ENCODE measurements at places on chromosomes 12 and 14.

DNA sequence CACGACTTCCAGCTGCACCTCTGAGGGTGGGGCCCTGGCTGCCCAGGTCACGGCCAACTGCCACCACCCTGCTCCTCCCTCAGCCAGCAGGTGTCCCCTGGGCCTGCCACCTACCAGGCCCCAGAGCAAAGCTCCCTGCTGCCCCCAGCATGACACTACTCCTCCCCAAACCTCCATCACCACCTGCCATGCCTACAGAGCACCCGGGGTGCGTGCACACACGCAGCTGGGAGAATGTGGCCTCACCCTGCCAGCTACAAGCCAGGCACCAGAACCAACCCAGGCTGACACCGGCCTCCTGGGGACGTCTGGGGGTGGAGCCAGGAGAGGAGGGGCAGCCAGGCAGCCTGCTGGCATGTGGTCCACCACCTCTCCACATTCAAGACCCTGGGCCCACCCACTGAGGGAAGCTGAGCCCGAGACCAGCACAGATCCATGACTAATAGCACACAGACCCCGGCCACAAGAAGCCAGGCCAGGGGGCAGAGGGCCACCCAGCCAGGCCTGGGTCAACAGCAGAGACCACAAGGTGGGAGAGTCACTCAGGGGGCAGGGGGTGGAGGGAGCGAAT is 3.4 kb downstream of the JAG2 start:
- peak; percentile 46 for DNase-seq

DNA sequence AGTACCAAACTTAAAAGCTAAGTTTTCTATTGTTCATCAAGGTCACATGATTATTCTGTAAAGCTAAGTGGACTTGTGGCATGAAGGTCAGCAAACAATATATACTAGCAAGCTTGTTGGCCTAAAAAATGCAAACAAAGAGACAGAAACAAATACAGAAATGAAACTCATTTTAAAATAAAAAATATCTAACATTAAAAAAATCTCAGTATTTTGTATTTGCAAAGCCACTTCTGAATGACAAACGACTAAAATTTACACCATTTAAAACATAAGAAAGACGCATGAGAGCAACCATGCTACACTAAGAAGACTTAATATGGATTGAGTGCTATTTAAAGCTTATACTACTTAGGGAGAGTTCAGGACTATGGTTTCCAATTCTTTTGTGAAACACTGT is 72.8 kb upstream of the BBS10 start:
- DNase-seq = no peak

- DNase-seq = no peak
Observed at GRCh38 chr12:75509621-75510020, 1.8 kb downstream of the KRR1 start.

DNA sequence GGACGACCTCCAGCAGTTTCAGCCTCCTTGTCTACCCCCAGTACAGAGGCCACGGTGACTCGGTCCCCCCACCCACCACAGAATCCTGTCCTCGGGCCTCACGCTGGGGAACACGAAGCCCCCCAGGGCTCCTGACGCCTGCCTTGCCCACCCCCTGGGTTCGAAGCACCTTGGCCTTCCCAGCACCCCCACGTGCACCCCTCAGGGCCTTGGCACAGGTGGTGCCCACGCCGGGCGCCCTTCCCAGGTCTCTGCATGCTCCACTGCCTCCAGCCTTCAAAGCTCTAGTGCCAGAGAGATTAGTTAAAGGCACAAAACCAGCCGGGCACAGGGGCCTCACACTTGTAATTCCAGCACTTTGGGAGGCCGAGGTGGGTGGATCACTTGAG is 61.8 kb downstream of the NOC4L start:
- no peak for DNase-seq

GRCh38 chr12:44294649-44295048 is 458.8 kb downstream of the TMEM117 start:
- no peak for DNase-seq

- DNase-seq = no peak
Observed at GRCh38 chr14:100667656-100668055, 59.0 kb upstream of the DLK1 start.

DNA sequence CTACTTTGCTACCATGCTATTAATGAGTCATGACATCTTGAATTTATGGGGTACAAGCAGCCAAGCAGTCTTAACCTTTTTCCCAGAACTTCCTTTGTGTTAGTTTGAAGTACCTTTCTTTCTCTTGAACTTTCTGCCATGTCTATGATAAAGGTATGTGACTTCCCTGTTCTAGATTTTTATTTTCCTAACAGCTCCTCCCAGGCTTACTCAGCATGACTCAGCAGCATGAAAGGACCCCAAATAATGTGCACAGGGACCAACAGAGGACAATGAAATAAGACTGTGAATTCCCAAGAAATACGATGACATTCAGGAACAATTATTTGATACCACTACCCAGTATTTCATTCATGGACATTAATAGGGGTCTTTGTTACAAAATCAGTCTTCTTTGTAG is 60.0 kb downstream of the TTC6 start:
- no peak for DNase-seq

DNA sequence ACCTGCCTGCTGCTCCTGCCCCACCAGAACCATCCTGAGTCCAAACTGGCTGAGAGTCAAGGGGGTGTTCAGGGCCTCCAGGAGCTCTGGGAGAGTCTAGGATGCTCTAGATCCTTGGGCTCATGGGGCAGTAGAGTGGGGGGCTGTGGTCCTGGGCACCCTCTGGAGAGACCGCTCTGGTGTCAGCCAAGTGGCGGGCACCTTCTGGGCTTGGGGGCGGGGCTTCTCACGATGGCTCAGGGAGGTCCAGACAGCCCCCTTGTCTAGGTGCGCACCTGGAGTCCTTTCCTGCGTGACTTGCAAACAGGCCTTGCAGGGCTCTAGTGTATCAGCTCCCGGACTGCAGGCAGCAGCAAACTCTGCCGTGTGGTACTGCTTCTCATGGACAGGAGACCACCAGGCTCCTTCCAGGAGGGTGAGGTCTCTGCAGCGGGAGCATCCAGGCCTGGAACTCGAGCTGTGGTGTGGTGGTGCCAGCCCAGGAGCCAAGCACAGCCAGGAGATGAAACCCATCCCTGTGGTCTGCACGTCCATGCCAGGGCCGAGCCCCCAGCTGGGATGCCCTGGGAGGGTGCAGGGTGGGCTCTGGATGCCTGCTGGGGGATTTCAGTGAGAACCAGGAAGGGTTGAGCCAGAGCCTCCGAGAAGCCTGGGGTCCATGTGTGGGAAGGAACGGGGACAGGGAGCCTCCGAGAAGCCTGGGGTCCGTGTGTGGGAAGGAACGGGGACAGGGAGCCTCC is 15.0 kb downstream of the PACS2 start:
- DNase-seq = no peak

GRCh38 chr14:57933349-57933748 is 67.5 kb upstream of the SLC35F4 start:
- no peak for DNase-seq

DNA sequence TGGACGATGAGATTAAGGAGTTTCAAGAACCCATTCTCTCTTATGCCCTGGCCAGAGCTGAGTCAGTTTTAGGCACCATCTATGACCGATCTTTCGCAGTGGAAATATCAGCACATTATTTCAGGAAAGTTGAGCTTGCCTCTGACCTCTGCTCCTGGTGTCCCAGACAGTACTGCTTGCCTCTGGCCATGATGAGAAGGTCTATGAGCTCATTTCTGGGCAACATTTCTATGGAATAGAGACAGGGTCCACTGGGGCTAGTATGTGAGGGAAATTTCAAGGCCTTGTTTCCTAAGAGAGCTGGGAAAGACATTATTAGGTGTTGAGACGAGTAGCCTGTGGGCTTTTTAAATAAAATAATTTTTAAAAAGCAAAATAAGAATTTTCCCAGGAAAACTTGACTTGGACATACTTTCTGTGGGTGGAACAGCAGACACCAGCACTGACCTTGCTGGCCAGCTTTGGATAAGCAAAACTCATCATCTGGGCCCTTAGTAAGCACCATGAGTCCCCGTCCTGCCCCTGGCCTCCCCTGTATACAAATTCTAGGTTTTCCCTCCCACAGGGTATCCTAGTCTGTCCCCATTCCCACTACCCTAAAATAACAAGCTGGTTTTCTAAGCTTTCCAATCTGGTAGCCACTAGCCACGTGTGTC is 43.4 kb downstream of the DIO2 start:
- no peak for DNase-seq

DNA sequence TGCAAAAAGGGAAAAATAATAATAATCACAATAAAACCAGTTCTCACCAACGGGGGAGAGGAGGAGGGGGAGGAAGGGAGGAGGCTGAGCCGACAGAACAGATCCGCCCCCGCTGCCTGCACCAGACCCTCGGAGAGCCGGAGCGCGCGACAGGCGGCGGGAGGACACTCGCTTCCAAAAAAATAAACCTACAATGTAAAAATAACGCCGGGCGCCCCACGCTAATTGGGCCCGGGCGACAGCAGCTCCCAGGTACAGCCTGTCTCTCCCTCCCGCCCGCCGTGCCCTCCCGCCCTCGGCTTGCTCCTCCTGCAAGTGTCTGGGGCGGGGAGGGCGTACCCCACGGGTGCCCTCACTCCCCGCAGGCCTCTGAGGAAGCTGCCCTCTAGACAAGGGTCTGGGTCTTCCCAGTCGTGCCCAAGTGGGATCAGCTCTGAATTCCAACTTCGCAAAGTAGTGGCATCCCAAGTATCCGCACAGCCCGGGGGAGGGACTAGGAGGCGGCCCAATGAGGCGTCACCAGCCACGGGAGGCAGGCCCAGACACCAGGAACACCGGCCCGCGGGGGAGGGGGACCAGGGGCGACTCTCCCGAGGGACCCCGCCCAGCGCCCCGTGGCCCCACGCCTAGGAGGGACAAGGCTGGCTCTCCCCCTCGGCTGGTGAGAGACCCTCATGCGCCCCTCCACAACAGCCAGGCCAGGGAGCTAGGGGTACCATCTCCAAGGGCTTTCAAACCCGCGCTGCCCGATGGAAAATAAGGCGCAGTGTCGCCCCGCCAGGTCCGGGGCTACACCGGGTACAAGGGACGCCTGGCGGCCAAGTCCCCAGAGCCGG is 1.0 kb downstream of the NCOR2 start:
- no peak for DNase-seq

- DNase-seq = no peak
Observed at GRCh38 chr12:252636-253035, 10.0 kb downstream of the SLC6A13 start.

DNA sequence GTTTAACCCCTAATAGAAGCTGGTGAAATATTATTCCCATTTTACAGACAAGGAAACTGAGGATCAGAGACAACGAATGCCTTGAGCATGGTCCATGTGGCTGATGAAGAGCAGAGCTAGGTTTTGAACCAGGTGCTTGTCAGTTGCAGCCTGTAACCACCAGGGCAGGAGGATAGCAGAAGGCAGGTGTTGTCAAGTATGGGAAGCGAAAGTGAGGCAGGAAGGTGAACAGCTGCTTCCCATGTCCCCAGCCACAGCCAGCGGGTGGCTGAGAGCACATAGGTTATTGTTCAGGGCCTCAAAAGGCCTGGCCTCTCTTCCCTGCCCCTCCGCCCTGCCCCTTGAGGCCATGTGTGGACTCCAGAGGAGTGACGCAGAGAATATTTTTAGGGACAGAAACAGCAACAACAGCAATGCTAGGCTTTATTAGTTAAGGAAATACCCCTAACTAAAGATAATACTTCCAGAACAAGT is 39.6 kb downstream of the IQSEC3 start:
- DNase-seq = no peak

GRCh38 chr14:22764382-22764781 is 2.1 kb upstream of the OXA1L start:
- no peak for DNase-seq

GRCh38 chr14:28661171-28661772 is 105.3 kb upstream of the FOXG1 start:
- DNase-seq = no peak

GRCh38 chr14:53186532-53186931 is 33.4 kb upstream of the DDHD1 start:
- DNase-seq = no peak

DNA sequence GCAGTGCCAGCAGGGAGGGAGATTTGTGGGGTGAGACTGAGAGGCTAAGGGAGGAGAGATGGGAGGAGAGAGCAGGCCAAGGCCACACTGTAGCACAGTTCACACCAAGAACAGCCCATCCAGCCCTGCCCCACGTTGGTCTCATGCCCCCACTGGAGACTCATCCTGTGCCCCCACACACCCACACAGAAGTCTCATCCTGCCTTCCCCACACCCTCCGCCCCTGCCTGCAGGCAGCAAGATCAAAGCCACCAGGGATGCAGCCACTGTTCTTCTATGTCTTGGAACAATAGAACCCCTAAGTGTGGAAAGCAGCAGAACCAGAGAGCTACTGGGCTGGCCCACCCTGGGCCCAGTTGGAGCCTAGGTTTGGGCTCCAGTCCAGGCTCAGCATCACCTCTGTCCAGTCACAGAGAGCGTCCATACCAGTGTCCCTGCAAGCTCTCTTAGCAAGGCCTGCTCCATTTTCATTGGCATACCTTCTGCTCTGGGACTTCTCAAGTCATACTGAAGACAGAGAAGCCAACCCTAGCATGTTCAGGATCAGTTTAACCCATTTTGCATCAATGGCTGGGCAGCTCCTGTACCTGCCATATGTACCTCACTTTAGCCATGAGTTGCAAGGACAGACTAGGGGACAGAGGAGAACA is 31.7 kb upstream of the HDAC7 start:
- DNase-seq = no peak

- no peak for DNase-seq
Observed at GRCh38 chr14:89324501-89325298, 92.3 kb downstream of the FOXN3 start.

DNA sequence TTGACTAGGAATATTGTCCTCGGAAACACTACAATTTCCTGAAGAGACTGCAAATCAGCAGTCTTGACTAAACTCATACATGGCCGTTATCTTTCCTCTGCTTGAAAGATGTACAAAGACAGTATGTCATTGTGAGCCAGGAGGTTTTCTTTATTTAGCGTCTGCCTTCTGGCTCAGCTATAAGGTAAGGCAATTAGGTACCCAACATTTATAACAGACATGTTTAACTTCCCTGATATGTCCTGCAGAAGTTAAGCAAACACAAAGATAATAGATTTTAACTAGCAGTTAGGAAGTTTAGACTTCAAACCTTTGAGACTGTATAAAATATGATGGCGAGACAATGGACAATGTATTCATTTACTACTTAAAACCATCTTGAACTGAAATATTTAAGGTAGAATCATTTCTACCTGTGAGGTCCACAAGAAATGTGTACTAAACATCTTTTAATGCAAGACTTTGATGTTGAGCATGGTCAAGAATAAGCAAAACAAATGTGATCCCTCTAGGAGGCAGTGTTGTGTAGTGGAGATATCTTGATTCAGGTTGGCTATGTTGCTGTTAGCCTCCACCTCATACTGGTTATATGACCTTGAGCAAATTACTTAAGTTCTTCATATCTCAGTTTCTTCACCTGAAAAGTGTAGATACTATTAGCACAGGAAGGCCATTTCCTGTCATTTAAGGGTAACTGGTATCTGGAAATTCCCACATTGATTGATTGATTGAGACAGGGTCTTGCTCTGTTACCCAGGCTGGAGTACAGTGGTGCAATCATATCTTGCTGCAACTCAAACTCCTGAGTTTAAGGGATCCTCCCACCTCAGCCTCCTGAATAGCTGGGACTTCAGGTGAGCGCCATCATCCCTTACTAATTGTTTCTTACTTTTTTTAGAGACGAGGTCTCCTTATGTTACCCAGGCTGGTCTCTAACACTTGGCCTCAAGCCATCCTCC is 96.3 kb upstream of the EEA1 start:
- peak; percentile 19 for DNase-seq

GRCh38 chr12:1870086-1870485 is 48.4 kb downstream of the CACNA2D4 start:
- DNase-seq = no peak

- DNase-seq = no peak
Observed at GRCh38 chr12:26188127-26188526, 7.2 kb upstream of the SSPN start.
